Activated naive CD8-positive, alpha-beta T cell treated with anti-CD3 and anti-CD28 coated beads, Interleukin-2, amount 50 U/mL, for 16 hours (primary cell): ENCODE measurements at places on chromosomes 3 and 15.

GRCh38 chr3:8455526-8456411 lies 45.9 kb upstream of the LMCD1 start:
- DNase-seq: no peak

DNA sequence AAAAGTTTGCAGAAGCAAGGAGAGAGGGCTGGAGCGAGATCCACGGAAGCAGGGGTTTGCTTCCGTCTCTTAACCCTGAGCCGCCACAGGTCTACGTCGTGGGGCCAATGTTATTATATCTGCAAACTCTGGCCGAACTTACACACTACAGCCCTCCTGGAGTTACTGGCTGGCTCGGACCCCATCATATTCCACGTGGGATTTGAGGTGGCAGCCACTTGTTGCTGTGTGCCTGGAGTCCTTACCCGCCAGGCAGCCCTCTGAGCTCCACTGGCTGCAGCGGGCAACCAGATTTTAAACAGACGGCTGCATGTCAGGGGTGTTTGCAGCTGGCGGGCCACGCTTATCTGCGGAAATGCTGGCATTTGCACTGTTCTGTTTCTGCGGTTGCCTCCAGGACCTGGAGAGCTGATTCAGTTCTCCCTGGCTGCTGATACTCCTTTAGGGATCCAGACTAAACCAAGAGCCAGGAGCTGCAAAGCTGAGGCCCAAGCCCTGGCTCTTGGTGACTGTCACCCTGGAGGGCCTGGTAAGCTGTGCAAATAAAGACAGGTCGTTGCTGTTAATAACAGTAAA lies 34.7 kb downstream of the TM2D3 start:
- no peak for DNase-seq

GRCh38 chr3:124627501-124627908 lies 102.7 kb upstream of the UMPS start:
- DNase-seq: no peak

DNA sequence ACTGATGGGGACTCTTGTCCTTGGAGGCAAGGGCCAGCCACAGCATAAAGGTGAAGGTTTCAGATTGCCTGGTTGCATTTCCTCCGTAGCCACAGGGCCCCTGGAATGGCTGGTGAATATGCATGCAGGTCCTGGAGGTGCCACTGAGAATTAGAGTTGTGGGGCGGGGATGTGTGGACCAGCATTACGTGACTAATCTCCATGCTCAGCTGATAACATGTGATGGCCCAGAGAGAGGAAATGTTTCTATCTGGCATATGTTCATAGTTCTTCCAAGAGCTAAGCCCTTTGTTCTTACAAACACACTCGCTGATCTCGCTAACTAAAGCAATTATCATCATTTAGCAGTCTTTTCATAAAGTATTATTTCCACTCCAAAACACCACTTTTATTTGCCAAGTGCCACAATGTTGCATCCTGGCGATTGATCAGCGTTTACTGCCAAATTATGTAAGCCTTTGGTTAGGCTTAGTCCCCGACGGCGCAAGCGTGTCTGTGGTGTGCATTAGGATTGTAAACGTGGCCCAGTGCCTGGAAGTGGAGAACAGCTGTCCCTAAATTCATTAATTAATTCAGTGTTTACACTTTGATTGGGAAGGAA lies 55.9 kb downstream of the CGNL1 start:
- DNase-seq: no peak
